ENCODE measurements at places on chromosomes 11 and 22.

DNA sequence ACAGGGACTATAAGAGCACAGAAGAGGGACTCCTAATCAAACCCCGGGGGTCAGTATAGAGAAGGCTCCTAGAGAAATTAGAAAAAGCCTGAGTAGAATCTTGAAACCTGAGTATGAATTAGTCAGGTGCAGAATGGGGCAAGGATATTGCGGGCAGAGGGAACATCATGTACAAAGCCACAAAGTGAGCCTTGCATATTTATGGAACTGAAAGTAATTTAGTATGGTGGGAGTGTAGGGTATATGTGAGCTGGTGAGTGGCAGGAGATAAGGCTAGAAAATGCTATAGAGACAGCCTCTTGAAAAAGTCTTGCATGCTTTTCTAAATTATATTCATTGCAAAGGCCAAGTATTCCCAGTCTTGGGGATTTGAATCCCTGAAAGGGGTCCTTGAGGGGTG is 93.7 kb downstream of the STIM1 start:
- peak; percentile 36 for DNase-seq

DNA sequence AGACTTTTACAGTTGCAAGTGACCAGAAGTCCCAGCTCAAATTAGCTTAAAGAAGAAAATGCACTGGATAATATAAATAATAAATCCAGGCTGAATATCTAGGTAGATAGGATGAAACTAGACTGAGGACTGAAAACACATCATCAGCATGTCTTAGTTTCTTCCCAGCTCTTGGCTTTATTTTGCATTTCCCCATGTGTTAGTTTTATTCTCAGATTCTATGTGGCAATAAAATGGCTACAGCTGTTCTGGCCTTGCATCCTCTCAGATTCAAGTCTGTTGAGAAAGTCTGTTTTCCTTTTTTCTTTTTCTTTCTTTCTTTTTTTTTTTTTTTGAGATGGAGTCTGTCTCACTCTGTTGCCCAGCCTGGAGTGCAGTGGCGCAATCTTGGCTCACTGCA is 22.6 kb upstream of the CAT start:
- no peak for DNase-seq

- no peak for DNase-seq
These were observed 365.0 kb upstream of the CHORDC1 start for GRCh38 chr11:90587896-90588295.

- peak; percentile 71 for DNase-seq
These were observed at the start of gene XNDC1N for GRCh38 chr11:71927820-71928736. TSS of gene XNDC1N (minus strand) at chr11:71928594. CDS start at chr11:71923353, 5,241 bp downstream.

DNA sequence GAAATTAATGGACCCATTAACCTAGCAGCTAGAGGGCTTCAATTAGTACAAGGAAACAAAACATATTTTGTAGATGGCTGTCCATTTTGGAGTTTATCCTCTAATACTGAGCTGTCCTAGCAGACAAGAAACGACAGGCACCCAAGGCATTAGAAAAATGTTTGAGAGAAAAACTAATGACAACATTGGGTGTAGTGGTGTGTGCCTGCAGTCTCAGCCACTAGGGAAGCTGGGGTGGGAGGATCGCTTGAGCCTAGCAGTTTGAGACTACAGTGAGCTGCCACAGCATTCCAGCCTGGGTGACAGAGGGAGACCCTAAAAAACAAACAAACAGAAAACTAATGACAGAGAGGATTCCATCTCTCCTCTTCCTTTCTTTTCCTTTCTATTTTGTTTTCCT is 1.5 kb downstream of the A4GALT start:
- DNase-seq, result no peak

DNA sequence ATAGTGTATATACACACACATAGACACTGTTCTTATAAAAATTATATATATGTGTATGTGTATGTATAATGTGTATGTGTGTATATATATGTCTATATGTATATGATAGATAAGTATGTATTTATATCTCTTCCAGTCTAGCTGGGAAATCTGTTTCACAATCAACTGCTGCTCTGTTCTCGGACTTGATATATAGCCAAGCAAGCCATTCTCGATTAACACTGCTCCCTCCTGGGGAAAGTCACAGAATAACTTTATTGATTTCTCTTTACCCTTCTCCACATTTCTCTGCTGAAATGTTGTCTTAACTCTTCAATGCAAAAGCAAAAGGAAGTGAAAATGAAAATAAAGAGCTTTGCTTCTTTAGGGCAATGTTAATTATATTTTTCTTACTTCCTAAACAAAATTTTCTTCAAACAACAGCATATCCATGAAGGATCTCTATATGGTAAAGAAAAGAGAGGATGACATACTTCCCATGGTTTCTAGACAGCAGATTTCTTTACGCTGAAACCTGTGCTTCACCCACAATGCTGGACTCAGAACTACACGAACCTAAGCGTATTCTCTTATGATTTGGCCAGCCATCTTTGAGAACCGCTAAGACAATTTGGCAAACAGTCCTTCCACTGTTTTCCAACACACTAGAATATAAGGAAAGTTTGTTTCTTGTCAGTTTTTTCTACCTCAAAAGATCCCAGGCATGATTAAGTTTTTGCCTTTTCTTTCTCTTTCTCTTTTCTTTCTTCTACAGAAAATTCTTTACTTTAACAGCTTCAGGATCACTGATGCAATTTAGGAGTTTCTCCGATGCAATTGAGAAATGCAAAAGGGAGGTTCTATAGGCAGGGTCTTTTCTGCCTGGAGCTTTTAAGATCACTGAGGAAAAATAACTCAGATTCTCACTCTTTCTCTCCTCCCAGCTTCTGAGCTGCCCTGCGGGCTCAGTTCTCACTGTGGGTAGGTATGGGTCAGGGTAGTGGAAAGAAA is 1.9 kb downstream of the BLID start:
- DNase-seq, result no peak

GRCh38 chr11:115958089-115959000 is 454.1 kb upstream of the CADM1 start:
- no peak for DNase-seq

DNA sequence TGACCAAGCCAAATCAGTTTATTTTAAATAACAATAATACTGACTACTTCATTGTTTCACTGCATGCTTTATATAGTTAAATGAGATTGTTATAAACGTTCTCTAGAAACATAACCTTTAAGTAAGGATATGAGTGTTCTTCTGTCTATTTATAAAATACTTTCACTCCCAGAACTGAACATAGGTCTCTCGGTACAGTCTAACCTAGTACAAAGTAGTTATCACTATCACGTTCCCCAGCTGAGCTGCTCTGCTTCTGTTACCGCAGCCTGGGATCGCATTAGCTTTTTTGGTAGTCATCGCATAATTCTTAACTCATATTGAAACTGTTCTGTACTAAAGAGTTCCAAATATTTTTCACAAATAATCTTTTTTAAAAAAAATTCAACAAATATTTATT is 143.6 kb downstream of the WNT11 start:
- DNase-seq, result peak; percentile 62

DNA sequence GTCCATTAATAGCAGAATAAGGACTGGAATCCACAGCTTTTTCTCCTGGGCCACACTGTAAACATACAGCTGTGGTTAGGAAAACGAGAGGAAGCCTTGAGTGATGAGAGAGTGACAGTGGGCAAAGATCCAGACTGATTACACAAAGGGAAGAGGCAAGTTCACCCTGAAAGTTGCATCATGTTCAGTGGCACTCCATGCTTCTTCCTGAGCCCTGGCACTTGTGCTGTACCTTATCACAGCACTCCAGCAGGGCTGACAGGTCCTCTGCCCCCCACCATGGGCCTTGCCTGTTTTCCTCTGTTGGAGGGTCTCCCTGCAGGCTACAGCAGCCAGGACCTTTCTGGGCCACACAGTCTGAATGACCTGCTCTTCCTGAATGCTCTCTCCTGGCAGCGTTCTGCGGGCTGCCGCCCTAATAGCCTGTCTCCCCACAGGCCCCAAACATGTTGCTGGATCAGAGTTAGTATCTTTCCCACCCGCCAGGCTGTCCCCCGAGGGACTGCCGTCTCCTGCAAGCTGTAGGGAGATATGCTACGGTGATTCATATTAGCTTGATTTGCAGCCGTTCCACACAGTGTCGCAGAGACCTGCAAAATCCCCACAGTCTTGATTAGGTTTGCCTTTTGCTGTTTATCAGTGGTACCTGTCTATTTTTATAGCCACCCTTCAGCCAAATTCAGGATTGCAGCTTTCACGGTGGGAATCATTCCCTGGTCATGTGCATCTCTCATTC is 60.2 kb downstream of the NTM start:
- no peak for DNase-seq

DNA sequence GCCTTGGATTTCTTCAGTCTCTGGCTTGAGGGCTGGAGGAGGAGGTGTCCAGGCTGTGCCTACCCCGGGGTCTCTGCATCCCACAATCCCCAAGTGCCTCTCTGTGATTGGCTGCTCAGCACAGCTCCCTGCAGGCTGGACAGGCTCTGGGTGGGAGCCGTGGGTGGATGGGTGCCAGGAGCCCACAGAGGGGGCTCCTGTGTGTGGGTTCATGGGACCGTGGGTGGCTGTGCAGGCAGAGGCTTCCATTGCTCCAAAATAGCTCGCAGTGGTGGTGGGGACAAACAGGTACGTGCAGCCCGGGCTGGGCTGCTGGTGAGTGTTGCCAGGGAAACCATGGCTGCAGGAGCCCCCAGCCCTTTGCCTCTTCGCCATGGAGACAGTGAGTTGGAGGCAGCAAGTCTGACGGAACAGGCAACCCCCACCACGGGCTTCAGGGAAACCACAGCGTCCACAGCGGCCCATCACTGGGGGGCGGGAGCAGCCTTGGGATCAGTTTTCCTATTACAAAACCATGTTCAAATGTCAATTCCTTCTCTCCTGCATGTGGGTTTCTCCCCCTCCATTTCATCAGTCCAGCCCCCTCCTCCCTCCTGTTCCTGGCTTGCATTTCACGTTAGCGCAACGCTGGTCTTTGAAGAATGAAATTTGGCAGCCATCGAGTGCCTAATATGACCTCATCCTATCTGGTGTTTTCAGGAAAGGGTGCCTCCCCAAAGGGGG is 155.2 kb downstream of the TRIM29 start:
- DNase-seq, result no peak

GRCh38 chr22:45254388-45254787 is 13.7 kb upstream of the KIAA0930 start:
- DNase-seq, result no peak

DNA sequence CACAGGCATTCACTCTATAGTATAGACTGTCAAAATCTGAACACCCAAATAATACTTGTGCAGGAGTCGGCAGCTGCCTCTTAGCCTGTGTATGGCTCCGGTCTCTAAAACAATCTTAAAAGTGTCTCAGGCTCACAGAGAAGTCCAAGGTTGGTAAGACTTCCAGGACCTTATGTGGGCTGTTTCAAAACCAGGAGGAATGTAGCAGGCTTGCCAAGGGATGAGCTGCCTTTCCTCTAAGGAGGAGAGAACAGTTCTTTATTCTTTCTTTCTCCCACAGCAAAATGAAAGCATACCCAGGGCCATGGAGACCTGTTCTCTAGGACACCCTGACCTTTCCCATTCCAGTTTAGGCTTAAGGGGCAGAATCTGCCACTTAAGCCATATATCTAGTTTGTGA is 176.5 kb downstream of the TRPC6 start:
- DNase-seq, result no peak

GRCh38 chr11:23604966-23605365 is 744.7 kb upstream of the CCDC179 start:
- no peak for DNase-seq

DNA sequence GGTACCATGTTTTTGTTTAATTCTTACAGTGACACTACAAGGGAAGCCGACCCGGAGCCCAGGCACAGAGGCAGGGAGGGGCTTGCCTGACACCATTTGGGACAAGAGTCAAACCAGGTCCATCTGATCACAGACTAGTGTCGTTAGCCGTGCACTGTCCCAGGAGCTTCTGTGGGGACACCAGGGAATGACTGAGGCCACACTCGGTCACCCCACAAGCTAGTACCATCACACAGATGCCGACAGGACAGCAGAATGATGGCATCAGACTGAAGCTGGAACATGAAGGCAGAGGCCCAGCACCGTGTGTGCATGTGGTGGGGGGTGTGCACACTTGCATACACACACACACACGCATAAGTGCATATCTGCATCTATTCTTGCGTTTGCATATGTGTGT is 61.5 kb upstream of the NECTIN1 start:
- DNase-seq, result no peak

DNA sequence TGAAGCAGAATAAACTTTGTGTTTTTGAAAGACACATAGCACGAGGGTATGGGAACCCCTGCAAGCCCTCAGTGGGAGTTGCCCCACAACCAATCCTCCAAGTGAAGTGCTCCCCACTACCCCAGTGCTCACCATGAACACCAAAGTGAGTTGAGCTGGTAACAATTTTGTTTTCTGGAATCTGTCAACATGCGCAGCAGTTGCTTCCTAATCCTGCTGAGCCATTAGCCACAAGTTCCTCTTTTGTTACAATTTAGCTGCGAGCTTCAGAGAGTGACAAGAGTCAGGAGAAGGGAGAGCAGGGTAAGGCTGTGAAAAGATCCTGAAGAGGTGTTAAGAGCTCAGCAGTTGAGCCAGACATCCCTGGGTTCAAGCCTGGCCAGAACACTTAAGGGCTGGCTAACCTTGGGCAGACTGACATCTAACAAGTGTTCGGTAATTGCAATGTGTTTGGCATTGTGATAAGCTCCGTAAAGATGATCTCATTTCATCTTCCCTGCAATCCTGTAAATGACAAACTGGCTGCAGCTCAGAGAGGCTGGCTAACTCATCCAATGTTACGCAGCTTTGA is 24.1 kb upstream of the ASPHD2 start:
- no peak for DNase-seq

- no peak for DNase-seq
These were observed 79.1 kb downstream of the MSANTD4 start for GRCh38 chr11:105942921-105943320.

- DNase-seq, result no peak
These were observed 254.6 kb upstream of the CCDC90B start for GRCh38 chr11:83540728-83541127.

- no peak for DNase-seq
These were observed 538.4 kb downstream of the TBC1D22A start for GRCh38 chr22:47300698-47301405.

GRCh38 chr11:123956752-123957151 is 13.1 kb upstream of the OR6T1 start:
- no peak for DNase-seq

DNA sequence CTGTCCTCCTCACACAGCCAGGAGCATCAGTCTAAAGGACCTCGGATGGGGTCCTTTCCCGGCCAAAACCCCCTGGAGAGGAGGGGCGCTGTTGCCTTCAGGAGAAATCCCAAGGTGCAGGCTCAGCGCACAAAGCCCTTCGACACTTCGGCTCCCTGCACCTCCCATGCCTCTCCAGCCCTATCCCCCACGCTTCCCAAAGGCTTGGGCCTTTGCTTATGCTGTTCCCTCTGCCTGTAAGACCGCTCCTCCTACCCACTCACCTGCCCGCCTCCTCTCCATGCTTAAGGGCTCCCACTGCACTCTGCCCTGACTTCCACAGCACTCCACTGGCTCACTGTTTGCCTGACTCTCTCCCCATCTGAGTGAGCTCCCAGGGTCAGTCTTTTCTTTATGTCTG is 13.5 kb downstream of the SLC15A3 start:
- no peak for DNase-seq

DNA sequence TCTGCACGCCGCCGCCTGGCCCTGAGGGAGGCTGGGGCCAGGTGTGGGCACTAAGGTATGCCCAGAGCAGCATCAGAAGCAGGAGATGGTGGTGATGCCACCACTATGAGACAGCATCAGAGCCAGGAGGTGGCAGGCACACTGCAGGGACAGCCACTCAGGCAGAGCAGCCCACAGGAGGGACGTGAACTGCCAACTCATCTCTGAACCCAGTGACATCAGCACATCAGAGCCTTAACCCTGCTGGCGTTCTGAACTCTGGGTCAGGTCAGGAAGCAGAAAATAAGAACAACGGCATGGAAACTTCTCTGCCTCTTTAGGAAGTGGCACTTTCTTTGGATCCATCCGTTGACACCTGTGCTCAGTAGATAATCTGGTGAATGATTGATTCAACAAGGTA is 14.7 kb upstream of the IFT27 start:
- DNase-seq, result no peak
